Neural progenitor cell (in vitro differentiated cells): ENCODE measurements at places on chromosomes 11 and 22.

- no peak for DNase-seq
Observed at GRCh38 chr11:2737866-2738265, 38.1 kb upstream of the KCNQ1OT1 start.

- no peak for DNase-seq
Observed at GRCh38 chr22:27882507-27883290, 36.4 kb downstream of the PITPNB start.

DNA sequence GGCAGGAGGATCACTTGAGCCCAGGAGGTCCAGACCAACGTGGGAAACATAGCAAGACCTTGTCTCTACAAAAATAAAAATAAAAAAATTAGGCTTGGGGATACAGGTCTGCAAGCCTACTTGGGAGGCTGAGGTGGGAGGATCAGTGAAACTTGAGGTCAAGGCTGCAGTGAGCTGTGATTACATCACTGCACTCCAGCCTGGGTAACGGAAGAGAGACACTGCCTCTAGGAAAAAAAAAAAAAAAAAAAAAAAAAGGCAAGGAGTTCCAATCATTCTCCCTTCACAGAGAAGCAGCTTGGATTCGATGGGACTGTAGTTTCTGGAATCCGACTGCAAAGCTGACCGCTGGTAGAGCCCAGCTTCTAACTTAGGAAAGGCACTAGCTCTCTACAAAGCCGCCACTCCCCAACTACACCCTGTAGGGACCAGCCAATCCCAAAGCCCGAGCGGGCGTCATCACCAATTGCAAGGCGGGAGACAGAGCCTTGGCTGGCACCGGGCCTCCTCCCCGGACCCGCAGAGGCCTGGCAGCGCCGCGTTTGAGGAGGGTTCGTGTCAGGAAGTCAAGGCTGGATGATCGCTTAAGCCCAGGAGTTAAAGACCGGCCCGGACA lies 716 bp upstream of the DDB2 start:
- DNase-seq: peak; percentile 71

GRCh38 chr11:105696000-105696399 lies 86.1 kb downstream of the GRIA4 start:
- no peak for DNase-seq

DNA sequence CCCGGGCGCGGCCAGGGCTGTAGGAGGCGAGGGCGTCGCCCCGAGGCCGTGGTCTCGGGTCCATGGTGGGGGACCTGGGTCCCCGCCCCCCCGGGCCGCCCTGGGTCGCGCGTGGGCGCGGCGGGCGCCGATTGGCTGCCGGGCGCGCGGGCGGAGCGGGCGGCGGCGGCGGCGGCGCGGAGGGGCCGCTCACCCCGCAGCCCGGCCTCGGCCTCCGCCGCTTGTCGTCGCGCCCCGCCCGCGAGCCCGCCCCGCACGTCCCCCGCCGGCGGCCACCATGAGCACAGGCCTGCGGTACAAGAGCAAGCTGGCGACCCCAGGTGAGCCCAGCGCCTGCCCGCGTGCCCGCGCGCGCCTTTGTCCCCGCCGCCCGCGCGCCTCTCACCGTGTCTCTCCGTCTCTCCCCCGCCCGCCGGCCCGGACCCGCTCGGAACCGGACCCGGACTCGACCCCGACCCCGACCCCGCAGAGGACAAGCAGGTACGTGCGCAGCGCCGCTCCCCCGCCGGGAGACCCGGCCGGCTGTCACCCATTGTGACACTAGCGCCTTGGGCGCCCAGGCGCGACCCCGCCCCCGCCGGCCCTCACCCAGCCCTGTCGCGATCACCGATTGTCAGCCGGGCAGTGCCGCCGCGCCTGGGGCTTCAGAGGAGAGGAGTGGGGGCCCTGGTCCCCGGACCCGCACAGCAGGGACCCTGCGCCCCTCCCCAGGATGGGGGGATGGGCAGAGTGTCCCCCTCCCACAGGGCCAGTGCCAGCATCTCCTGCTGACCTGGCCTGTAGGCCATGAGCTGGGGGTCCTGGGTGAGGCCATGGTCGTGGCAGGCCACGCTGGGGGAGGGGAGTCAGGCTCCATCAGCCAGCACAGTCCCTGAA lies at the start of gene SEPTIN5:
TSS of gene SEPTIN5 (plus strand) at position 192 of the 876 bp plus-strand sequence. CDS start at position 278, 86 bp downstream.
- DNase-seq: peak; percentile 52

GRCh38 chr11:2708151-2708581 lies 8.4 kb upstream of the KCNQ1OT1 start:
- DNase-seq: no peak

GRCh38 chr11:103904324-103904667 lies 132.1 kb upstream of the DDI1 start:
- no peak for DNase-seq

DNA sequence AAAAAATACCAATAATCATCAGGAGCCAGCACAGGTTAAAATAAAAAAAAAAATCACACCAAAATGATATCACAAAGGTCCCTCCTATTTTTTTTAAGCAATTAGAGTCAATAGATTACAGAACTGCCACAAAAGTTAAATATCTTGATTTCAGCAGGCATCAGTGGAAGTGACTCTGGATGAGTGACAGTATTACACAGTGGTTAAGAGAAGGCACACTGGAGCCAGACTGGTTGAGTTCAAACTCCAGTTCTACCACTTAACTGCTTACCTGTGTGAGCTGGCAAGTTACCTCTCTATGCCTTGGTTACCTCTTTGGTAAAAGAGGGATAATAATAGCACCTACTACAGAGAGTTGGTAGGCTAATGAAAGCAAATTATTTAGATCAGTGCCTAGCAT lies 148.5 kb downstream of the ATG16L2 start:
- no peak for DNase-seq

GRCh38 chr11:94721565-94722292 lies 46.4 kb upstream of the AMOTL1 start:
- DNase-seq: no peak

- DNase-seq: no peak
Observed at GRCh38 chr22:37167981-37168647, 18.4 kb upstream of the IL2RB start.

DNA sequence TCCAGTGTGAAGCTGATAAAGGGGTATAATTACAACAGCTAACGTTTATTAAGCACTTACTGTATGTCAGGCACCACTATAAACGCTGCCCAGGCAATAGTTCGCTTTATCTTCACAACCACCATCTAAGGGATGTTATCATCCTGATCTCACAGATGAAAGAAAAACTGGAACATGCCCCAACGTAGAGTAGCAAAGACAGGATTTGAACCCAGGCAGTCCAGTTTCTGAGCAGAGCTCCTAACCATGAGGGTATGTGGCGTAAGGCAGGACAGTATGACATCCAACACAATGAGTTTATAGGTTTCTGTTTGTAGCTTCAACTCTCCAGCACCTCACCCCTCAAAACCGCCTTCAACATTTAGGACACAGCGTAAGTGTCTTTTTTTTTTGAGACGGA lies 59.5 kb downstream of the AHNAK start:
- DNase-seq: no peak

DNA sequence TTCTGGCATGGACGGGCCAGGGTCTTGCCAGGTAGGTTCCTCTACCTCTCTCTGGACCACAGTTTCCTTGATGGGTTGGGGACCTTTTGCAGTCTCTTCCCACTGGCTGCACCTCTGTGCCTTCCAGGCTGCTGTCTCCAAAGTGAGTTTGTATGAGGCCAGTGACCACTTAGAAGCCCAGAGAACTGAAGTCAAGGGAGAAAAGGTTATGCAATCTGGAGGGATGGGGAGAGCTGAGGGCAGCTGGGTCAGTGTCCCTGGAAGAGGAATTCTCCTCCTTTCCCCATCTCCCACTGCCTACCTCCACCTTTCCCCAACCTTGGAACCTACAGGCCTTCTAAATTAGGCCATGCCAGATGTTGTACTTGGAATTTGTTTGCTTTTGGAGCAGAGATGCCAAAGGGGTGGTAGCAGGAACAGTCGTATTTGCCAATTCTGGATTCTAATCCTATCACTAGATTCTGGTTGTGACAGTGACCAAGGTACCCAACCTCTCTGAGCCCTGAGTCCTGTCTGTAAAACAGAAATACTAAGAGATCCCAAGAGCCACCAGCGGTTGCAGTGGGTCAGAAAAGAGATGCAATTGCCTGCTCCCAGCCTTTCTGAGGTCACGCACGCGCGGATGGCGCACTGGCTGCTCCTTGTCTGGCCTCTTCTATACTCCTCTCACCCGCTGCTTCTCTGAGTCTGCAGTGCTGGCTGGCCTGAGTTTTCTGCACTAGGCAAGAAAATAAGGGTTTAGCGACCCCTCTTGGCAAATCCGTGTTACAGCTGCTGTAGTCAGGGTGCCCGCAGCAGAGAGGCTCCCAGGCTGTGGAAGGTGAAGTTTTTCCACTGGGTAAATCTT lies 10.7 kb upstream of the ACCSL start:
- DNase-seq: peak; percentile 94

DNA sequence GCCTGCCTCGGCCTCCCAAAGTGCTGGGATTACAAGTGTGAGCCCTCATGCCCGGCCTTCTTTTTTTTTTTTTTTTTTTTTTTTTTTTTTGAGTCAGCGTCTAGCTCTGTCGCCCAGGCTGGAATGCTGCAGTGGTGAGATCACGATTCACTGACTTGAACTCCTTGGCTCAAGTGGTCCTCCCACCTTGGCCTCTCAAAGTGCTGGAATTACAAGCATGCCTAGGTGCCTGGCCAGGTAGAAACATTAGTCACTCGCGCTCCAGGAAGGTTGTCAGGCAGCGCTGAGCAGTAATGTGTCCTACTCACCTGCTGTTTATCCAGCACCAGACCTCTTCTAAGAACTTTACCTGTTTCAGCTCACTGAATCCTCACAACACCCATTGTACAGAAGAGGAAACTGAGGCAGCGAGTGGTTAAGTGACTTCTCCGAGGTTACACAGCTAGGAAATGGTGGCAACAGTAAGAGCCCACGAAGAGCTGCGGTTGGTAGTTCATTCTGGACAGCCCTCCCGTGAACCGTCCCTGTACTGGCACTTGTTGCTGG lies 496 bp upstream of the CST6 start:
- no peak for DNase-seq

- no peak for DNase-seq
Observed at GRCh38 chr11:36743039-36743438, 145.0 kb upstream of the RAG2 start.

DNA sequence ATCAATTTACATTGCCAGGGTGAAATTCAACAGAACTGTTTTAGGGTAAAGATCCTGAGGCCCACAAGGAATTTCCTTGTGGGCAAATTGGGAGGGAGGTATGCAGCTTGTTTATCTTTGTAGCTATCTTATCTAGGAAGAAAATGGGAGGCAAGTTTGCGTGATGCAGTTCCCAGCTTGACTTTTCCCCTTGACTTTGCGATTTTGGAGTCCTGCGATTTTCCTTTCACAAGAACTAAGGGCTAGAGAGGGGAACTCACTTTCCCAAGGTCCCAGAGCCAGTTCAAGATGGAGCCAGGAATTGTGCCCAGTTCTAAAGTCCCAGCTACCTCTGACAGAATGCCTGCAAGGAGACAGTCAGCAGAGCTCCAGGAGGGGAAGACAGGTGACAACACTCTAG lies 30.7 kb downstream of the RIBC2 start:
- no peak for DNase-seq

DNA sequence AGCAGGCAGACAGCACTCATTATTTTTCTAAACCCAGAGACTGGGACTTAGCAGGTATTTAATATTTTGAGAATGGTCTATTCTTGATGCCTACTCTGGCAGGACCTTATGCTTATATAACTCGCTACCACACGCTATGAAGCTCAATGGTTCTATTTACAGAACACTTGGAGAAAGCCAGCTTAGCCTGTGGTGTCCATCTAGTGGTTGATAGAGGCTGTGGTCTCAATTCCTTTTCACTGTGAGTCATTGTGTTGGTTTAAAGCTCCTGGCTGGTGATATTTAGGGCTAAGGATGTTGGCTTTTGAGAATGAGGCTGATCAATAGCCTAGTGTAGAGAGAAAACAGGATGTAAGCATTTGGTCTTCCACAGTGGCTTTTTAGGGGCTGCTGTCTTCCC lies 206.4 kb downstream of the DBX1 start:
- peak; percentile 65 for DNase-seq

DNA sequence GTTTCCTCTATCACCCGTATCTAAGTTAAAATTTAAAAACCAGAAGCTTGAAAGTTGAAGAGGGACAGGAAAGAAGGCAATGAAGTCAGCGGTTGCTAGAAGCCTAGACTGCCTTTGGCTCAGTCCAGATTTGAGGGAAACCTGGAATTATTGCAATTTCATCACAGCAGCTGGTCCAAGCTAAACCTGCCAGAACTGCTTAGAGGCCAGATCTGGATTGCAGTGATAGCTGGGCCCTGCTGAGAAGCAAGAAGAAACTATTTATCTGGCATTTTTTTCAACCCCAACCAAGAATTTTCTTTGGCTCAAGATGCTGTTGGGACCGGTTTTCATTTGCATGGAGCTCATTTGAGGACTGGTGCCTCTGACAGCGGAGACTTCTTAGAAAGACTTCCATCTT lies 121.5 kb upstream of the TEAD1 start:
- DNase-seq: no peak

DNA sequence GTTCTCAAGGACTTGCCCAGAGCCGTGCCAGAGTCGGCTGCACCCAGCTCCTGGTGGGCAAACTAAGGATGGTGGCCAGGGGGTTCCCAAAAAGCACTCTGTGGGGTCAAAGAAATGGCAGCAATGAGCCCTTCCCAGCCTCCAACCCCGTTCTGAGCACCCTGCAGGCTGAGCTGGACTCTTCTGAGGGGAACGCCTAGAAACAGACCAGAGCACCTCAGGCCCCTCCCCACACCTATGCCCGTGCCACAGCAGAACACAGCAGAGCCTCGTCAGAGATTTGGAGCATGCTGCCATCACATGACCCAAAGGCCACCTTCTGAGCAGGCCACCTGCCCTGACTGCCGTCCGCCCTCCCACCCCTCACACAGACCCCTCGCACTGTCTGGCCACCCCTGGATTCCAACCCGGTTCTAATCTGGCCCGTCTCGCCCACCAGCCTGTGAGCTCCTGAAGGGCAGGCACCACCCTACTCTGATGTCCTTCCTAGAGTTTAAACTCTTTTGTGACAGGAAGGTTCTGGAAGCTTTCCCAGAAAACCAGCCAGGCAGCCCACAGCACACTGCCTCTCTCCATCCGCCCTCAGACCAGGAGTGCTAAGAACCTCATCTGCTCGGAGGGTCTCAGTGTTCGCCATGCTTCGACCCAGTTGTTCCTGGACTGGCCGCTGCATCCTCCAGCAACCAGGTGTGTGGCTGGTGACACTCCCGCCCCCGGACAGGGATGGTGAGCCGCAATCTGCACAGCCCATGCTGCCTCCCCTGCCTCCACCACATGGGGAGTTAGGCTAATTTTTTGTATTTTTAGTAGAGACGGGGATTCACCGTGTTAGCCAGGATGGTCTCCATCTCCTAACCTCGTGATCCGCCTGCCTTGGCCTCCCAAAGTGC lies 97.6 kb downstream of the CELSR1 start:
- no peak for DNase-seq

GRCh38 chr22:26711205-26711963 lies 54.0 kb downstream of the MIAT start:
- DNase-seq: no peak
